ENCODE measurements at places on chromosomes 7 and 10.

DNA sequence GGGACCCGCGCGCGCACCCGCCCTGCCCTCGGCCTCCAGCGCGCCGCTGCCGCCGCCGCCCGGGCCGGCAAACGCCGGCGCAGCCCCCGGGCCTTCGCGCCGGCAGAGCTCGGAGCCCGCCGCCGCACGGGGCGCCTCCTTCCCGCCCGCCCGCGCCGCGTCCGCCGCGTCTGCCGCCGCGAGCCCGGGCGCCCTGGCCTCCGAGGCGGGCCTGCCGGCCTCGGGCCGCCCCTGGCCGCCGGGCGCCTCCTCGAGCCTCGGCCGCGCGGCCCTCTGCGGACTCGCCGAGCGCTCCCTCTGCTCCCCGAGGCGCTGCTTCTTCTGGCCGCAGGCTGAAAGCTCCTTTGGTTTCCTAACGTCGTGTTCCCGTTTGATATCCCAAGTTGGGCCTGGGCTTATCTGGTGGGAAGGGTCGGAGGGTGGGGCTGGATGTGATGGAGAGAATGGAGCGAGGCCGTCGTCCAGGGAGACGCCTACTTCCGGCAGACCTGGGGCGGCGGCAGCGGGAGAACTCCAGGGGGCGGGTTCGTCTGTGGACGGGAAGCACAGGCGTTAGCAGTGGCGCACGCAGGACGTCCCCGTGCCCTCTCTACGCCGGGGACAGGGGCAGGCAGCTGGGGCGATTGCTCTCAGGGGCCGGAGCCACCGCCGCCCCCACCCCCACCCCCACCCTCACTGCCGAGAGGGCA lies 221.0 kb downstream of the PHTF2 start:
- DNase-seq, result peak; percentile 33

DNA sequence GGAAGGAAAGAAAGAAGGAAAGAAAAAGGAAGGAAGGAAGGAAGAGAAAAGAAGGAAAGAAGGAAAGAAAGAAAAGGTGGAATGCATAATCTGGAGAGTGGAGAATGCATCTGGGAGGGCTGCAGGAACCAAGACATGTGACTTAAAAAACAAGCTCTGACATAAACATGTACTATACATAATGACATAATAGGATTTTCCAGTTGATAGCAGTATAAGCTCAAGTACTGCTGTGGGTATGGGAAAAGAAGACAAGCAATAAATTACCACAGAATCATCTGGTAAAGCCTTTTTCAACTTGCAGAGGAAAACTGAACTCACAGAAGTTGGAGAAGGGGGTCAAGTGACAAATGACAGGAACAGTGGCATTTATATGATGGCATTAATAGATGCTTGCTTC lies 345.9 kb downstream of the PLXDC2 start:
- no peak for DNase-seq

DNA sequence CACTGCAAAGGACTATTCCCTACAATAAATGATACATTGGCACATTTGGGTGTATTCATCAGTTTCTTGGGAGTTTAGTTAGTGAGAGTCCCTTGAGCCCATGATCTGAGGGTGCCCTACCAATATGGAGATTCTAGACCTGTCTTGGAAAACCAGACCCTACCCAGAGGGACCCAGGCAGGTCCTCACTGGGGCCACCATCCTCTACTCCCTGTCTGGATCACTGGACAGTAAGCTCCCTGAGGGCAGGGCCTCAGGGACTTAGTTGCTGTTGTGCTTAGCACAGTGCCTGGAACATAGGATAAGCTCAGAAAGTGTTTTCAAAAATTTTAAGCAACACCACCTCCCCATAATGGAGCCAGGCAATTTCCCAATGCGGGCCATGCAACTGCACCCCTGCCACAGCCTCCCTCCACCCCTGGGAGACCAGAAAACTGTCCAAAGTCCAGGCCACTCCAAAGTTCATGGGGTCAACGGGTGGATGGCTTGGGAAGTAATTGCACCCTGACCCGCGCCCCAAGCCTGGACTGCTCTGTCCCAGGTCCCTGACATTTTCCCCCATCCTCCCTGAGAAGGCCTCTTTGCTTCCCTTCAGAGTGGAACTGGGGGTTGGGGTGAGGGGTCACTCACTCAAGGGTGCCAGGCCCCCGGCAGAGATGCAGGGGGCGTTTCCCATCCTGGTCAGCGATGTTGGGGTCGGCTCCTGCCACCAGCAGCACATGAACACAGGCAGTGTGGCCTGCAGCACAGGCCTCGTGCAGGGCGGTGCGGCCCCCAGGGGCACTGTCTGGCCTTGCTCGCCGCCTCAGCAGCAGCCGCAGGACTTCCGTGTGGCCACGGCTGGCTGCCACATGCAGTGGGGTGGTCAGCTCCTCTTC lies 1.0 kb downstream of the ASB10 start:
- no peak for DNase-seq

DNA sequence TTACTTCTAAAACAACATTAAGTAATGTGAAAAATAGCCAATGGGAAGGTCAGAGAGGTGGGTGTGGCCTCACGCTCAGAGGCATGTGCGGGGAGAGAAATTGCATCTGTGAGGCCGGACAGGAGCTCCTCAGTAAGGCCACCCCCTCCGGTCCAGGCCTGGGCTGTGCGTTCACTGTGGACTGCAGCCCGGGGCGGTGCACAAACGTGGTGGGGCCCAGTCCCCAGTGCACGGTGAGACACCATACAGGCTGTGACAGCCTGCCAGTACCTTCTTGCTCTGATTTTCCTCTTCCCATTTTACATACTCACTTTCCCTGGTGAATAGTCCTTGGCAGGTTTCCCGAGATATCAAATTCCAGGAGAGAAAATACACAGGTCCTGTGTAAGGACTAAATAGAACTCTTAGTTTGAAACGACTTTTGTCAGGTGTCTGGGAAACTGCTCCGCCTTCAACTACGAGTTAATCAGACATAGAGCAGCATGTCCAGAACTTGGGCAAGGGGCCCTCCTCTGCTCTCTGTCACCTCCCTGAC lies 174.1 kb upstream of the MKI67 start:
- no peak for DNase-seq

DNA sequence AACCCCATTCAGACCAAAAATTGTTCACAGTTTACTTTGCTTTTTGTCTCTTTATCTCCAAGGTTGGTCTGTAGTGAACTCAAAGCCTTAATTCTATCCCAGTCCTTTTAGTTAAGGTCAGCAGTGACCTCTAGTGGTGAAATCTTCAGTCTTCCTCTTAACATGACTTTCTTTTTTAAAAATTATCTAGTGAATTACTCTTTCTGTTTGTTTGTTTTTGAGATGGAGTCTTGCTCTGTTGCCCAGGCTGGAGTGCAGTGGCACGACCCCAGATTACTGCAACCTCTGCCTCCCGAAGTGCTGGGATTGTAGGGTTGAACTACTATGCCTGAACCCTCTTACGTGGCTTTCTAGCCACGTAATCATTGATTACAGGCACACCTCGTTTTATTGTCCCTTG lies 25.0 kb downstream of the ZNF487 start:
- DNase-seq, result no peak

DNA sequence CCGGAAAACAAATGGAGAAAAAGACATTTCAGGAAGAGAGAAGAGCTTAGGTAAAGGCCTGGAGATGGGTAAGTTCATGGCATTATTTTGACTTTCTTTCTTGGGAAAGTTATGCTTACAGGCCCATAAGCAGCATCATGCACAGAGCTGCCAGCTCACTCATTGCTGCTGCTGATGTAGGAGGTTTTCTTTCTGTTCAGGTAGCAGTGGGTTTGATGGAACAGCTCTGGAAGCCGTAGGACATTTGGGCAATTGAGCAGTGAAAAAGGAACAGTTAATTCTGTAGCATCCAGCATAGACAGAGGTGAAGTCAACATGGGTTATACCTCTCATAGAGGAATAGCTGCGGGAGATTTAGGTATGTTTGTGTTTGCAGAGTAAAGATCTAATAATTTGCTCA lies 3.3 kb downstream of the CHN2 start:
- no peak for DNase-seq

GRCh38 chr10:112552593-112553110 lies 105.6 kb downstream of the VTI1A start:
- no peak for DNase-seq

GRCh38 chr7:867001-867405 lies 9.4 kb upstream of the GET4 start:
- DNase-seq, result no peak

DNA sequence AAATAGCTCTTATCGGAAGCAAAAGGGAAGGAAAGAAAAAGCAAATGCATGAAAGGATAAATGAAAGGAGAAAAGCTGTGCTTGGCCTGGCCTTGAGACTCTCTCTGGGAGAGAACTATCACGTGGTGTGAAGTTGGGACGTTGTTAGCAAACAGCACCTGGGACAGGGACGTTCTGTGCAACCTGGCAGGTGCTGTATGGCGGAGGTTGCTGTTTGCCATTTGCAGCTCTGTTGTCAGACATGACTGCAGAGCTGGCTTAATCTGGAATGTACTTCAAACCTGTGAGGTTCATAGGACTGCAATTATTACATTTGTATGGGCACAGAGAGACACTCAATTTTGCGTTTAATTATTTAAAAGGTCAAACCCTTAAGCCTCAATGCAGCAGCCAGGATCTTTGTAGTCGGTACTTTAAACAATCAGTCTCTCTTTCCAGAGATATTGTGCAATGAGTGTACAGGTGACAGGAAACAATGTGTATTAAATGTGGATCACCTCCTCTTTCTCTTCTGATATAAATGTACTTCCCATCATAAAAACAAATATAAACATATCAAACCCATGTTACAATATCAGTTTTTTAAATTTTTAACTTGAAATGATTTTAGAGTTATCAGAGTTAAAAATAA lies 800.5 kb upstream of the KCND2 start:
- DNase-seq, result no peak

DNA sequence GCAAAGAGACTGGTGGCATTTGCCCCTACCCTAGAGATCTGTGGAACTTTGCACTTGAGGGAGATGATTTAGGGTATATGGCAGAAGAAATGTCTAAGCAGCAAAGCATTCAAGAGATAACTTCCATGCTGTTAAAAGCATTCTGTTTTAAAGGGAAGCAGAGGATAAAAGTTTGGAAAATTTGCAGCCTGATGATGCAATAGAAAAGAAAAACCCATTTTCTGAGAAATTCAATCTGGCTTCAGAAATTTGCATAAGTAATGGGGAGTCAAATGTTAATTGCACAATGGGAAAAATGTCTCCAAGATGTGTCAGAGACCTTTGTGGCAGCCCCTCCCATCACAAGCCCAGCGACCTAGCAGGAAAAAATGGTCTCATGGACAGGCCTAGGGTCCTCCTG lies 361.7 kb downstream of the ANKRD7 start:
- DNase-seq, result no peak

GRCh38 chr7:65798111-65799075 lies 74.5 kb upstream of the VKORC1L1 start:
- no peak for DNase-seq

GRCh38 chr7:129617652-129618051 lies 6.1 kb downstream of the NRF1 start:
- DNase-seq, result no peak

DNA sequence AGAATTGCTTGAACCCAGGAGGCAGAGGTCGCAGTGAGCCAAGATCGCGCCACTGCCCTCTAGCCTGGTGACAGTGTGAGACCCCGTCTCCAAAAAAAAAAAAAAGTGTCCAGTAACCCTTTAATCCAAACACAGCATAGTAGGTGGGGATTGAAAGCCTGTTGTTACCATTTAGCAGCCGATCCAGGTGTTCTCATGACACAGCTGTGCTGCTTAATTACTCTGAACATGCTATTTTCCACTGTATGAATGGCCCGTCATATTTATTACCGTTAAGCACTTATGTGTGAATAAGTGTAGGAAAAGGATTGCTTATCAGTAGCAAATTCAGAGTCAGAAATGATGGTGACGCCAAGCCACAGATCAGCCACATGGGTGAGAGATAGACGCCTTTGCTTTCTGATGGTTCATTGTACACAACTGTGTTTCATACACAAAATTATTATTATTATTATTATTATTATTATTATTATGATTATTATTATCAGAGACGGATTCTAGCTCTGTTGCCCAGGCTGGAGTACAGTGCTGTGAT lies 11.6 kb upstream of the ORAI2 start:
- no peak for DNase-seq

- no peak for DNase-seq
These were observed 2.5 kb downstream of the P4HA1 start for GRCh38 chr10:73093922-73094850.

- no peak for DNase-seq
These were observed 451.5 kb upstream of the SORCS1 start for GRCh38 chr10:107616031-107616430.

- DNase-seq, result no peak
These were observed 97.3 kb upstream of the KCNIP2 start for GRCh38 chr10:101940916-101941315.

DNA sequence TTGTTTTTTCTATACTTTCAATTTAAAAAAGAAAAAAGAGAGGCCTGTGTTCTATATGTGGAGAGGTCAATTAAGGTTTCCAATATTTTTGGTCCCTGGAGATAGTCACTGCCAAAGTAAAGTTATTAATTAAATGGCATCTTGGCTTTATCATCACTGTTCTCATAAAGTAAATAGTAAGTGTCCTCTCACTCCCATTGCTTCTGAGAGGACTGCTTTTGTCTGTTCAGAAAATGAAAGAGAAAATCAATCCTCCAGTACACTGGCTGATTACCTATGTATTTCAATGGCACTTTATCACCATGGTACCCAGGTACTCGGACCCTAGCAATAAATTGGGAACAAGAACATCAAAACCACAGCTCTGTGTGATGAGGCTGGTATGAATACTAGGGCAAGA lies 94.0 kb downstream of the RNLS start:
- DNase-seq, result no peak

DNA sequence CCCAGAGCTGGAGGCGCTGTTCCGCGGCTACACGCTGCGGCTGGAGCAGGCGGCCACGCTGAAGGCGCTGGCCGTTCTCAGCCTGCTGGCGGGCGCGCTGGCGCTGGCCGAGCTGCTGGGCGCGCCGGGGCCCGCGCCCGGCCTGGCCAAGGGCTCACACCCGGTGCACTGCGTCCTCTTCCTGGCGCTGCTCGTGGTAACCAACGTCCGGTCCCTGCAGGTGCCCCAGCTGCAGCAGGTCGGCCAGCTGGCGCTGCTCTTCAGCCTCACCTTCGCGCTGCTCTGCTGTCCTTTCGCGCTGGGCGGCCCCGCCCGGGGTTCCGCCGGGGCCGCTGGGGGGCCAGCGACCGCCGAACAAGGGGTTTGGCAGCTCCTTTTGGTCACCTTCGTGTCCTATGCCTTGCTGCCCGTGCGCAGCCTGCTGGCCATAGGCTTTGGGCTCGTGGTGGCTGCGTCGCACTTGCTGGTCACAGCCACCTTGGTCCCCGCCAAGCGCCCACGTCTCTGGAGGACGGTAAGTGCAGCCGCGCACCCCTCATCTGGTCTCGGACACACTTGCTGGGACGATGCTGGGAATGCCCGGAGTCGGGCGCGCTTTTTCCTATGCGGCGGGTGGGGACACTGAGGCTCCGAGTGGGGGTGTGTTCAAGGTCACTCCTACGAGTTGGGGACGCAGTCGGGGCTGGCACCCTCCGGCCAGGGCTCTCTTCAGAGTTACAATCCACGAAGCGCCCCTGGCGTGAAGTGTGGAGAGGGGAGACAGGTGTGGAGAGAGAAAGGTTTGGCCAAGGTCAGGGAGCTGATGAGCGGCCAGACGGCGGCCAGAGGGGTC lies 717 bp downstream of the ADCY1 start:
- DNase-seq, result no peak

GRCh38 chr7:101684983-101685330 lies 55.9 kb upstream of the MYL10 start:
- DNase-seq, result no peak

GRCh38 chr10:75982611-75983369 lies 551.4 kb downstream of the LRMDA start:
- no peak for DNase-seq

GRCh38 chr10:27637601-27638000 lies 108.0 kb downstream of the MKX start:
- DNase-seq, result no peak
